Heart right ventricle (tissue), 16 donors: ENCODE measurements at places on chromosomes 13 and 19. TPM values are rescaled to one million over a fixed set of nuclear protein-coding genes. Genes with fewer than 3 reads are reported as not detected.

- no peak for DNase-seq
Measured at GRCh38 chr19:40231544-40232424, 5.3 kb upstream of the CCNP start.

- no peak for DNase-seq
Measured at GRCh38 chr19:51342631-51343569, 961 bp upstream of the VSIG10L start.

- DNase-seq: no peak
Measured at GRCh38 chr13:71787414-71787813, 79.6 kb downstream of the DACH1 start.

DNA sequence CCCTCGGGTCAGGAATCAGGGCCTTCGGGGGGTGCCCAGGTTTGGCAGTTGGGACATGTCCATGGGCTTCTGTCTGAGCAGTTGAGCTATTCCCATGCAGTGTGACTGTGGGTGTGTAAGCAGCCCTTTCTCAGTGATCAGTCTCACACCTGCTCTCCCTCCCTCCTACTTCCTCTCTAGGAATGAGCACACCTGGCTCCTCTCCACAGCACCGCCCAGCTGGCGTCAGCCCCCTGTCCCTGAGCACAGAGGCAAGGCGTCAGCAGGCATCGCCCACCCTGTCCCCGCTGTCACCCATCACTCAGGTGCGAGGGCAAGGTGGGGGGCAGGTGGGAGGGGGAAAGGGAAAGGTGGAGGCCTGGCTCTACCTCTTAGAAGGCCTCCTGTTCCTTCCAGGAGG, 25.9 kb downstream of the COMP start:
- DNase-seq: no peak

DNA sequence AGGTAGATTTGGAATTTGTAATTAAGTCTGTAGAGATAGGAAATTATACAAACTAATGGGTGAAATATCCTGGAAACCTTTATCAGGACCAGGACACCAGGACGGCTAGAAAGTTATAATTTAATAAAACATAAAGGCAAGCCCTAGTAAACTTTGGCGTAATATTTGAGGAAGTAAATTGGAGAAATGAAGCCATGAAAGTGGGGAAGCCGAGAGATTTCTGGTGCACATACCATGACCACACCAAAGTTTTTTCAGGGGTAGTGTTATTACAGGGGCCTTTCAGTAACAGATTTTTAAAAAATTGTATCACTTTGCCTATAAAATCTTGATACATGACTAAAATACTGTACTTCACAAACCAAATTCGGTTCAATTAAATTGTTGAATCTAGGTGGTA, 54.7 kb upstream of the URAD start:
- DNase-seq: no peak

DNA sequence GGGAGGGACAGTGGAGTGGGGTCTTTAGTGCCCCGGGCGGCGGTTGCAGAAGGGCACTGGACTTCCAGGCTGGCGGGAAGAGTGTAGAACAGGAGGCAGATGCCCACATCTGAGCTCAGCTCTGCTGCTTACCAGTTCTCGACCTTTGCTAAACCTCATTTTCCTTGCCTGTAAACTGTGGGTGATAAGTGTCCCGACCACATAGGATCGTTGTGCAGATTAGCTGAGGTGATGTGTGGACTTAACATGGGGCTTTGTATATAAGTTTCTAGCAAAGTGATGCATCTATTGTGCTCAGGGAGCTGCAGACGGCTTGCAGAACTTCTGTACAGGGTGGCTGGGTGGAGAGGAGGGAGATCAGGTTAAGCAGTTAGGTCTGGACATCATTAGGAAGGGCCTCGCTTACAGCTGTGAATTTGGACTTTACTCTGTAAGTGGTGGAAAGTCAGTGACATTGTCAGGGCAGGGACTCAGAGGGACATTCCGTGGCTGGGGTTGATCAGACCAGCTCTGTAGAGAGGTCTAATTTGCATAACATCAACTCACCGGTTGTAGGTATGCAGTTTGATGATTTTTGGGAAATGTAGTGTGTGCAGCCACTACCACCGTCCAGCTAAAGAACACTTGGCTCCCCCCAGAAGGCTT, 70.0 kb downstream of the SPATA13 start:
- DNase-seq: no peak

DNA sequence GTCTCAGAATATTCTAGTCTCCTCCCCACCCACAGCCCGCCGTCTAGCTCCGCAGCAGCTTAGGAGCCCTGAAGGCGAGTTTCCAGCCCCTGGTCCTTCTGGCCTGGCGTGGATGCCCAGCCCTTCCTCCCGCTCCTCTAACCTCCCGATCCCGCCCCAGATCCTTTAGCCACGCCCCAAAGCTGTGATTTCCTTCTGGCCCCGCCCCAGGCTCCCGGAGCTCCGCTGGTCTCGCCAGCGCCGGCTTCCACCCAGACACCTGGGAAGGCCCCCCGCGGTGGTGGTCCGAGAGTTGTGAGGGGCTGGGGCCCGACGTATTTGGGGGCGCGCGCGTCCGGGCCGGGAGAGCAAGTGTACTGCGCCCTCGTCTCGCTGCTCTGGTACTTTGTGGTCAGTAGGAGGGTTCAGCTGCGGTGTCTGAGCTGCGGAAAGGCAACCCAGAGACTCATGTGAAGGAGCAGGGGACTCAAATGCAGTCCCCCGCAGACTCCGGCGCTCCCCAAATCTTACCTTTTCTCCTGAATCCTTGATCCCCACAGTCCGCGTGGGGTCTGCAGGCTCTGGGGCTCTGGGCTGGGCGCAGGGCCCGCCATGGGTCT, at the start of gene CGB7:
TSS of gene CGB7 (minus strand) at position 114 of the 599 bp plus-strand sequence. CDS start 2,374 bp downstream, outside the sequence.
- peak; percentile 80 for DNase-seq

Gene ZNF90
- 0.81 TPM for total RNA-seq

Gene FFAR2
- 0.22 TPM for total RNA-seq

Gene TPM4
- 52.0 TPM for total RNA-seq

Gene IGFL3
- total RNA-seq: not detected

Gene ZNF700
- 2.8 TPM for total RNA-seq

Gene RNF113B
- total RNA-seq: not detected
